ENCODE measurements at places on chromosomes 1 and 21.

DNA sequence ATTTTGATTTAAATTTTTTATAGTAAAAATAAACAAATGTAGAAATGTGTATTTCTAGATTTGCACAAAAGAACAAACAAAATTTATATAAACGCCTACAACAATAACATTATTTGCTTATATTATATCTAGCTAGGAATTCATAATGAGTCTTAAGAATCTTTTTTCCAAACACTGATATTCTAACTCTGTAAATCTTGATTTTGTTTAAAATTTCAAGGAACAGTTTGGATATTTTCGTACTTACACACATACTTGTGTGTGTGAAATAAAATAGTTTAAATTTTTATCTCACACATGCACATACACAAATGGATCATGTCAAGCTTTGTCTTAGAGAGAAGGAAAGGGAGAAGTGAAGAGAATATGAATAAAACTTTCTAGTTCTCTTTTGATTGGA, 868.1 kb downstream of the LTN1 start:
- DNase-seq, result no peak

DNA sequence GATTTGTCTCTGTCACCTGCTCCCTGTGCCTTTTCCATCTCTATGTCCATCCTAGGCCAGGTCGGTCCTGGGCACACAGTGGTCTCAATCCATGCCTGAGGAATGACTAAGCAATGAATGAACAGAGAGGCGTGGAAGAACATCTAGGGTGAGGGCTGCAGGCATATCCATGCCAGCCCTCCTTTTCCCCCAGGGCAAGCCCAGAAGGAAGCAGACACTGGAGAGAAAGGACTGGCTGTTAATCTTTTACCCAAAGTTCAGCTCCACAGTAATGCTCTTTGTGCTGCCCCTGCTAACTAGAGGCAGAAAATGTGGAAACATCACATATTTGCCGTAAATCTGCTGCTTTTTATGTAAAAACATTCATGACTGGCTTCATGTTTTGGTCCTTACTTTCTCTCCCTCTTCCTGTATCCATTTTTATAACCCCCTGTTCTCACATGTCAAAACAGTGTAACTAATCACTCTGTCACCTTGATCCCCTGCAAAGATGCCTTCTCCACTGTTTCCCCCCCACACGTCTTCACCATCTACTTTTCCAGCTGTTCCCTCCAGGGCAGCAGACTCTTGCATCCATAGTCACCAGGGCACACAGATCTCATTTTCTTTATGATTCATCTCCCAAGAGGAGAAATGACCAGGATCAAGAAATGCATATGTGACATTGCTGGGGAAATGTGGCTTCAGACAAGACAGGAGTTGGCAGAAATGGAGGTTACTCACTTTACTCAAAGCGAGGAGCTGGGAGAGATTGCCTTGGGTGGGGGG, 166.4 kb upstream of the PROX1 start:
- no peak for DNase-seq

GRCh38 chr1:203425663-203425975, 50.0 kb upstream of the PRELP start:
- DNase-seq, result peak; percentile 28

DNA sequence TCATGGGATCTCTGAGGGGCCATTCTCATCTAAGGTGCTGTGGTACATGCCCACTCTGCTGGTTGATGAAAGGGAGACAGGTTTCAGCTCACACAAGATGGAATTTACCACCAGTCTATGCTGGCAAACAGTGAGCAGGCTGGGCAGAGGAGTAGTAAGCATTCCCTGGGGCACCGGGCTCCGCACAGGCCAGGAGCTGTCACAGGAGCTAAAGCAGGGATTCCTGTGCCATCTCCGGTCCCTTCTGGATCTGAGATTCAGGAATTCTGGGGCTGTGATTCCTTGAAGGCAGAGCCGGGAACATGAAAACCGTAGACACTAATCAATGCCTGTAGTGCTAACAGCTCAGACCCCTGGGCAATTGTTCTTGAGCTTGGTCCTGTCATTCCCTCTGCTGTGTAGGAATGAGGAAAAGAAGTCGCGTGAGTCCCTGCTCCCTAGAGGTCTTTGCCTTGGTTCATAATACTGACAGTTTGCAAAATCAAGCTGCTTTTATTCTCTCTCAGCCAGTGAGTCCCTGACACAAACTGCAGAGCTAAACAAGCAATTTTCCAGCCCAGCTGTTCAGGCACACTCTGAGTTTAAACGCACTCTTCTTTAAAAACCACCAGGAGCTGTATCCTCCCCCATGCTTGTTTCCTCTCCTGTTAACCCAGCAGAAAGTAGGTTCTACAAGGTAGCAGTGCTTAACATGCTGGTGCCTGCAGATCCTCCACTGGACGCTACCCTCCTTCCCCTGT, 52.5 kb downstream of the MDM4 start:
- no peak for DNase-seq

DNA sequence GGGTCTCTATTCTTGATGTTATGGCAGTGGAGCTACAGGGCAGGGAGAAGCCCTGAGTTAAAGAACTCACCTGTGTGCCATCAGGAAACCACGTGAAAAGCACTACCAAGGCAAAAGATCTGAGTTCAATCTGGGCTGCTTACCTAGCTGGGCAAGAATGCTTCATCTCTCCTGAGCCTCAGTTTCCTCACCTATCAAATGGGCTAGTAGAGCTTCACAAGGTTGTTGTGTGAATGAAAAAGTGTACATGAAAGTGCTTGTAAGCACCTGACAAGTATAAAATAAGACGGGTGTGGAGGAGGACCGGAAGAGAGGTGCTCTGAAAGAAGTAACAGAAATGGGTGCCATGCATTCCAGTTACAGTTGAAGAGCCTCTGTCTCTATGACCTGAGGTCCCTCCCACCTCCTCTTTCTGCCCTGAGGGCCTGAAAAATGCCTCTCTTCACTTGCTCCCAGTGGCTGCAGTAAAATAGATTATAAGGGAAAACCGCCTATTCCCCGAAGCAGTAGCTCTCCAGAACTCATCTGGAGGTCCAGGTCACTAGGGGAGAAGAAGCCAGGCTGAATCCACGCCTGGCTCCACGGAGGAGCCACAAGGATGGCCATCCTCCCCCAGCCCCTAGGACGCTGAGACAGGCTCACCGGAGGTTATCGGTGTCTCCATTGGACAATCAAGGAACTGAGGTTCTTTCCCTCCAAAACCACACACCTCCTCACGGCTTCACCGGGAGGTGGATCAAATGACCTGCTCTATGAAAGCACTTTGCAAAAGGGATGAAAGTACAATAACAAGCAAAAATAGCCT, 1.4 kb downstream of the GPR161 start:
- no peak for DNase-seq

DNA sequence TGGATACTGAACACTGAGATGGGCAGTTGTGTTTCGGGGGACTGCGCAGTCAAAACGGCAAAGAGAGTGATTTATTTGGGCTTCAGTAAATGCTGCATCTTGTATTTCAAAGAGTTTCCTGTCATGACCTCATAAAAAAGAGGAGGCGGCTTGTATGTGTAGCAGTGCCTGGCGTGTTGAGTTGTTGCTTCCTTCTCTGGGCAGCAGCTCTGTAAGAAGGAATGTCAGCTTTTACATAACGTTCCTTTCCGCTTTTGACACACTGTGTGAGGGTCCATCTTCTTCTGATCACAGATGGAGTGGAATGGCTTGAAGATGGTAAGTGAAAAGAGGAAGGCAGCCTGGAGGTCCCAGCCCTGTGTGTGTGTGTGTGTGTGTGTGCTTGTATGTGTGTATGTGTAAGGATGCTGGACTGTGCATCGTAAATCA, 941 bp downstream of the ELAVL4 start:
- DNase-seq, result peak; percentile 10

- no peak for DNase-seq
Observed at GRCh38 chr1:95003433-95003738, 69.4 kb downstream of the ALG14 start.

Data from iris pigment epithelial cell (primary cell).